Left cardiac atrium (tissue), 4 donors: ENCODE measurements at places on chromosomes 16 and 17. TPM values are rescaled to one million over a fixed set of nuclear protein-coding genes. Genes with fewer than 3 reads are reported as not detected.

TAC4 gene
- not detected for total RNA-seq

MARCHF10 gene
- not detected for total RNA-seq

TPSD1 gene
- 0.91 TPM for total RNA-seq

DNA sequence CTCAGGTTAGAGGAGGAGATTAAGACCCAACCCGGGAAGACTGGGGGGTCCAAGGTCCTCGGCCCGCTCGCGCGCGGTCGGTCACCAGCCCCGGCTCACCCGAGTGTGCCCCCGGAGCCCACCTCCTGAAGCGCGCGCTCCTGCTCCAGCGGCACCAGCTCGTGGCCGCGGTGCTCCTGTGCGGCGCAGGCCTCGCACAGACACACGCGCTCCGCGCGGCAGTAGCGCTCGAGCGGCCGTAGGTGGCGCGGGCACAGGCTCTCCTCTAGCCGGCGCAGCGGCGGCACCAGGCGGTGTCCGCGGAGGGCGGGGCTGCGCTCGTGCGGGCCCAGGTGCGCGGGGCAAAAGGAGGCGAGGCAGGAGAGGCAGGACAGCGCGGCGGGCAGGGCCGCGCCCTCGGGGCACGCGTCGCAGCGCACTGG is 618 bp downstream of the TRIM47 start:
- DNase-seq = peak; percentile 80

GRCh38 chr17:67265436-67266019 is 20.5 kb upstream of the HELZ start:
- no peak for DNase-seq
